ENCODE measurements at places on chromosomes 5 and 9. TPM values are rescaled to one million over a fixed set of nuclear protein-coding genes. Genes with fewer than 3 reads are reported as not detected.

The FAM200C gene
- 4.3 TPM for total RNA-seq

The RGS7BP gene
- total RNA-seq, result 0.63 TPM

The PCDHB8 gene
- total RNA-seq, result 0.12 TPM

The FOXD4L3 gene
- total RNA-seq, result 0.17 TPM

The IL5 gene
- not detected for total RNA-seq

The ADAMTS12 gene
- 0.72 TPM for total RNA-seq

The CYSRT1 gene
- total RNA-seq, result not detected

The NEUROG1 gene
- total RNA-seq, result not detected

The PLAC8L1 gene
- not detected for total RNA-seq

The C9orf152 gene
- total RNA-seq, result 42.9 TPM

The DRD1 gene
- 0.09 TPM for total RNA-seq

The SLC34A1 gene
- total RNA-seq, result not detected

GRCh38 chr5:171692936-171693335 lies 92.7 kb upstream of the SMIM23 start:
- no peak for DNase-seq

DNA sequence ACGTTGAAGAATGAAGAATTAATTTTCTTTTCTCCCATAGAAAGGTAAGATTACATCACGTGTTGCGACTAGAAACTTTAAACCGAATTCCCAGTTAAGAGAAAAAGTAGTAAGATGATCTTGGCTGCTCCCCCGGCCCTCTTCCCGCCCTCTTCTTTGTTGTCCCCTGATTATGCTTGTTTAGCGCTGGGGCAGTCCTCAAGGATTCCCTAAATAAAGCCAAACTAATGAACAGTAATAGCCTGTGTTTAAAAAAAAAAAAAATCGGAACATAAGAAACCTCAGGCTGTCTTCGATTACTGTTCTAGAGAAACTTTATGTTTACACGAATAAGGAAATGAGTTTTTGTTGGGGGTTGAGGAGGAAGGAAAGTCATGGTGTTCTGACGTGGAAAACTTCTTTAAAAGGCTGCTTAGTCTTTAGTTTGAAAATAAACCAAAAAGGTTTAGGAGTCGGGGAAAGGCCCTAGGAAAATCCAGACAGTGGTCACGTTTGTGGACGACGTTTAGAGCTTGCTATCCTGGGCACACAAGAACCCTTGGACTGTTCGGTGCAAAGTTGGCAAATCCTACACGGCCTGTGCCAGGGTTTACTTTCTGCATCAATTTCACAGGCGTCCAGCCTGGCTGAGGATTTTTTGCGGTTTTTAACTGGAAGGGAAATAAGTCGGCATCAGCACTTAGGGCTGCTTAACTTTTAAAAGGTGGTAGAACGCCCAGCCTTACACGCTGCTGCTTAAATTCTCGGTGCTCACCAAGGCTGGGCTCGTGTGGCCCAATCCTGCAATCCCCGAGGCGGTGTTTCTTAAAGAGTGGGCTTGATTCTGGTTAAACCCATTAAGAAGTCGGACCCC lies 1.1 kb upstream of the MAT2B start:
- peak; percentile 69 for DNase-seq

- no peak for DNase-seq
These were observed 8.9 kb downstream of the WDR5 start for GRCh38 chr9:134144801-134145200.

GRCh38 chr9:135048046-135048757 lies 39.3 kb upstream of the OLFM1 start:
- peak; percentile 15 for DNase-seq

- peak; percentile 35 for DNase-seq
These were observed 460.7 kb upstream of the MEF2C start for GRCh38 chr5:89343666-89344065.

GRCh38 chr9:121626012-121626411 lies 25.4 kb upstream of the DAB2IP start:
- DNase-seq, result no peak

DNA sequence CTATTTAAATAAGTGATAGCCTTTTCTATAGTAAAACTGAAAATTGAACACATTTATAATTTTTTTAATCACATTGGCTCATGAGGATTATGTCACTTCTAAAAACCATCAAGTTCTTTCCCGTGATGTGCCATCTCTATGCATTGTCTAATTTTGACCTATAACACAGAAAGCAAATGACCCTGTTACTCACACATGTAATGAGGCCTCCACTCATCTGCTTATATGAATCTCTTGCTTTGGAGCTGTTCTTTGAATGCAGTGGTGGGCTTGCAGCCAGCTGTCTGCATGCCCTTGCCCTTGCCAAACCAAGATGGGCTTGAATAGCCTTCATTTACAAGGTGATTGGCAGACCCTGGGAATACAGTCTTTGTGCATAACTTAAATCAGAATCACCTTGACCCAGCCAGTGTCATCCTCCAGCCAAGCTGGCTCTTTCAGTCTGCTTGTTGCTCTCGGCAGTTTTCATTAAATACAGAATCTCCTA lies 163.2 kb downstream of the TRIO start:
- no peak for DNase-seq

DNA sequence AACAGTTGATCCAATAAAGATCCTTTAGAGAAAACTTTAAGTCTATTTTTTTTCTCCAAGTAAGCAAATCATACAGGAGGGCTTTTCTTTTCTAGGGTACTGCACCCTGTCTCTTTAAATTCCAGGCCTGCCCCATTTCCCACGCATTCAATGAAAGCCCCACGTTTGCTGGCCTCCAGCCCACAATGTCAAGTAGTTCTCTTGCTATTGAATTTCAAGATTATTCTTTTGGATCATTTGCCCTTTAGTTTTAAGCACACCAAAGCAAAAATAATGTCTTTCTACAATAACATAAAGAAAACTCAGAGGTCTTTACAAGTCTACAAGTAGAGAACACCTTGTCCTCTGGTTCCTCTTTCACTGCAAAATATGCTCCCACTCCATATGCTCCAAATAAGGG lies 15.6 kb downstream of the MLLT3 start:
- DNase-seq, result peak; percentile 25

GRCh38 chr5:124592891-124593290 lies 153.5 kb downstream of the ZNF608 start:
- no peak for DNase-seq

Measured in mucosa of descending colon (tissue), 3 donors.